ENCODE measurements at places on chromosomes 7 and 10.
A peak's percentile ranks its signal among the peaks of the same experiment; 100 is the strongest.

DNA sequence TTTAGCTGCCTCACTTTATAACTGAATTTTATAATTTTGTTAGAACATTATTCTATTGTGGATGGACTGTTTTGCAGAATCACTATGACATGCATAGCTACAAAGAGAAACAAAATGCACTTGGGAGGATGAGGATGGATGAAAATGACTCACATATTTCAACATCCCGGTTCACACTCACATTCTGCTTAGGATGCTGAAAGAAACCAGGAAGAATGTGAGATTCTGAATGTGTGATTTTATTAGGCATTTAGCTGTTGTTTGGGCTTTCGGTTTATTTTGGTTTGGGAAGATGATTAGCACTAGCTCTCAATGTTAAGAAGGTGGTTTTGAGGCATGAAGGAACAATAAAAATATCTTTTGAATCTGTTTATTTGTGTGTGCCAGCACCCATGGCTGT lies 235.5 kb downstream of the SEMA3E start:
- no peak for DNase-seq

DNA sequence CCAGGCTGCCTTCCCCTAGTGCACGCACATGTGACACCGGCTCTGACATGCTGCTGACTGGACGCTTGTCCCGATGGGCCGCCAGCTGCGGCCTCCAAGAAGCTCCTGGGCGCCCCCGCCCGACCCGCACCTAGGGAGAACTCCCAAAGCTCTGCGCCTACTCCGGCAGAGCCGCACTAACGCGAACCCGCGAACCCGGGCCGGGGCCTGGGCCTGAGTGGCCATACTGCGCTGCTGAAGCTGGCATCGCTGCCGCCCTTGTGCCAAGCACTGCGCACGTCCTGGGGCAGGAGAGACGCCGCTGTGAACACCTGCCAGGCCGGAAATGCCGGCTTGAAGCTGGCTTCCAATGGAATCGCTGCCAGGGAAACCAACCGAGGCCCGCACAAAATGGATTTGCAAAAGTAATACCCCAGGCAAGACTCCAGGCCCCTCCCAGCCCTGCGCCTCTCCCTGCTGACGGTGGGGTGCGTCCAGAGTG lies 85.1 kb downstream of the WASHC2A start:
- DNase-seq = no peak

DNA sequence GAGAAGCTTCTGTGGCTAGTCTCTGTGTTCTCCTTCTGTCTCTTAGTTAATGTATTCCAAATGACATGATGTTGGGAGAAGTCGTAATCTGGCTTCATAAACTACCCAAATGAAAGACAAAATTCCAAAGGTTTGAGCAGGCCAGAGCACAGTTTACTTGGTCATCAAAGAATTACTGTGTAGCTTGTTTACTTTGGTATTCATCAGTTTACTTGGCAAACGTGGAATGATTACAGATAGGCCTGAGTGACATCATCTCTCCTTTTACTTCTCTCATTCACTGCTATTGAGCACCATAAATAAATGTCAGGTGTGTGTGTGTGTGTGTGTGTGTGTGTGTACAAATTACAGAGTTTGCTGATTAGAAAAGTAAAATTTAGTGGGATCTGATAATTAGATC lies 327.3 kb downstream of the PHTF2 start:
- no peak for DNase-seq

GRCh38 chr10:132607491-132607890 lies 69.9 kb downstream of the INPP5A start:
- DNase-seq = no peak

DNA sequence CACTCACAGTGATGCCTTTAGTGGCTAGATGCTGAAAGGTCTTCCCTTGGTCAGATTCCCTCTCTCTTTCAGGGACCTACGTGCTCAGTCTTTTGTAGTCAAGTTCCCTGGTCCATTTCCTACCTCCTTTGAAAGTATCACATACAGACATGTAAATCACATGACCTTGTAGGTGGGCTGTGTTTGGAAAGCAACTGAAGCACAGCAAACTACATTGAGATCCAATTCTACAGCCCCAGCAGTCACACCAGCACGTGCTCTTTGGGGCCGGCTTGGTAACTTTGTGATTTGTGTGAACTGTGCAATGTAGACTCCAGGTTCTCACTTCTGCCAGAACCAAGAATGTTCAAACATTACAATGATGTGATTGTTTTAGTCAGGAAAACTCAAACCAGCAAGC lies 89.7 kb upstream of the PLPP4 start:
- DNase-seq = no peak

DNA sequence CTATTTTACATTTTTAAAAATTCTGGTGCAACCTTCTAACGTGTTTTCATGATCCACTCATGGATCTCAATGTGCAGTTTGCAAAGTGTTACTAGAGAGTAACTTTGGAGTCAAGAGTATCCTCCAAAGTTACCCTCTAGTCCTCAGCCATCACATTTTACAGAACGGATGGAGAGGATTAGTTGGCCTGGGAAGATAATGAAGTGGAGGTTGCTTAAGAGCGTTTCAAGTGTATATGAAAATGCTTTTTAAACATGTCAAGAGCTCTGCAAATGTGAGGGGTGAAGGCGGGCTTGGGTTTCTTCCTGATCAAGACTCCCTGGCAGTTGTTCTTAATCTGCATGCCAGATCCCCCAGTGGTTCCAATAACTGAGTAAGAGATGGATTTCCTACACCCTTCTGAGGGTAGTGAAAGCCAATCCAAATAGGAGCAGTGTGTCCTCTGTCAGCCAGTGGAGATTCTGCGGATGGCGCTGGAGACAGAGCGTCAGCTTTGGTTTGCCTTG lies 299.4 kb upstream of the NPVF start:
- DNase-seq = no peak

DNA sequence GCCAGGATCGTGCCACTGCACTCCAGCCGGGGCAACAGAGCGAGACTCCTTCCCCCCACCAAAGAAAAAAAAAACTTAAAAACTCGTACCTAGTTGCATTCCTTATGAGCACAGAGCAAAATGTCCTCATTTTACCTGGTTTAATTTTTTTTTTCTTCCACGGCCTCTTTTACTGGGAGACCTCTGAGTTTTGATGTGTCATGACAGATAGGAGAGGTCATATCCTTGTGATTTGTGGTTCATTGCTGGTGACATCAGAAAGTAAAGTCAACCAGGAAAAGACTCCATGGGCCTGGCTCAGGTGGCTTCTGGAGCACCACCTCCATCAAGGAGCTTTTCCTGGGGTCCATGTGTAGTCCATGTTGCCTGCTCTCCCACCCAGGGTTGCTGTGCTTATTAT lies 26.3 kb downstream of the GTF2I start:
- DNase-seq = no peak

- DNase-seq = peak; percentile 31
Observed at GRCh38 chr10:125023862-125024496, 82.1 kb downstream of the ZRANB1 start.

DNA sequence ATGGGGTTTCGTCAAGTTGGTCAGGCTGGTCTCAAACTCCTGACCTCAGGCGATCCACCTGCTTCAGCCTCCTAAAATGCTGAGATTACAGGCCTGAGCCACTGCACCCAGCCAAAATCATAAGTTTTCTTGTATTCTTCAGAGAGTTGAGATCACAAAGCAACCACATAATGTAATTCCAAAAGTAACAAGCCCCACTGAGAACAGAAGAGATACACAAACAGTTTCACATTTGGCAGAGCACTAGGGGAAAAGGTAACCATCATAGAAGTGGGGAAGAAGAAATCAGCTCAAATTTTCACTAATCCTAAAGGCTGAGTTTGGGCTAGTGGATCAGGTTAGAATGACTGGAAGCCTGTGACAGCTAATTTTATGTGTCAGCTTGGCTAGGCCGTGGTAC lies 5.4 kb upstream of the CEP41 start:
- no peak for DNase-seq

DNA sequence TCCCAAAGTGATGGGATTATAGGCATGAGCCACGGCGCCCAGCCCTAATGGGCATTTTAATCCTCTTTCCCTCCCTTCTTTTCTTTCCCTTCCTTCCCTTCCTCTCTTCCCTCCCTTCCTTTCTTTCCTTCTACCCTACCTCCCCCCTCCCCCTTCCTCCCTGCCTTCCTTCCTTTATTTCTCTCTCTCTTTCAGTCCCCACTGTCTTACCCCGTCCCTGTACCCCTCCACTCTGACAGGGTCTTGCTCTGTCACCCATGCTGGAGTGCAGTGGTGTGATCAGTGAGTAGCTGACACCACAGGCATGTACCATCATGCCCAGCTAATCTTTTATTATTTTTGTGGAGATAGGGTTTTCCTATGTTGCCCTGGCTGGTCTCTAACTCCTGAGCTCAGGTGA lies 24.2 kb downstream of the LCOR start:
- DNase-seq = no peak

DNA sequence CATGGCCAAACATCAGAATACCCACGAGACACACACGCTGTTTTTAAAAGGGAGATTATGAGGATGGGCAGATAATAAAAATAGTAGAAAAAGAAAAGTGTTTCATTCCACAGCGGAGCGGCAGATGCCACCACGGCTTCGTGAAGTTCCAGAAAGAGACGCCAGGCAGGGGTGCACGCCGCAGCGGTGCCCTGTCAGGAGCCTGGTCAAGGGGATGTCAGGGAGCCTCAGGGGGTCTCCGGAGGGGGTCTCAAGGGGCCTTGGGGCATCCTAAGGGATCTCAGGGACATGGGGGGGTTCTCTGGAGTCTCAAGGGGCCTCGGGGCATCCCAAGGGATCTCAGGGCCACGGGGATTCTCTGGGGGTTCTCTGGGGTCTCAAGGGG lies 253.4 kb downstream of the ZMYND11 start:
- DNase-seq = no peak

DNA sequence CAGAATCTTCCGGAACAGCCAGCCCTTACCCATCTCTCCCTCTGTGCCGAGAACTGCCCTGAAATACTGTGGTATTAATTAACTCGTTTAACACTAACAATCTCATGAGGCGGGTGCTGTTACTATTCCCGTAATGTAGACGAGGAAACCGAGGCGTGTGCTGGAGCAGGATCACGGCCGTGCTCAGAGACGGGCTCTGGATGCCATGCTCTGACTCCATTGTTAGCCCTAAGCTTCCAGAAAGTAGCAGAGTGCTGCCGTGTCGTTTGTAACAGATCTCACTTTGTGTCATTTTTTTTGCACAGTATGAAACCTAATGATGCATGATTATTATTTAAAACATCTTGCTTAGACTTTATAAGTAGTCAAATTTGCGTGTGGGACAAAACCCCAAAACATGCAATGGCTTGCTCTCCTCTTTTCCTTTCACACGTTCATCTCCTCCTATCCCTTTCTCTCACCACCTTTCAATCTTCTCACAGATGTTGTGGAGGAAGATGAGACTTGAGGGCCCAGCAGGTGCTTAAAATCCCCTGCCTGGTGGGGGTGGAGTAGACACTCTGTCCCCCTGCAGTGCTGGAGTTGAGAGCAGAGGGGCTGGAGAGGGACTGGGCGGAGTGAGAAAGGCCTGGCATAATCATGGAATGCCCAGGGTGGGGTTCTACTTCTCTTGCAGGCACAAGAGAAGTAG lies 482 bp upstream of the ACTR3C start:
- DNase-seq = no peak

- DNase-seq = no peak
Observed at GRCh38 chr7:2006921-2007381, 225.8 kb downstream of the MAD1L1 start.

GRCh38 chr7:95758187-95758586 lies 14.2 kb upstream of the DYNC1I1 start:
- DNase-seq = no peak

GRCh38 chr7:112790586-112791003 lies 402 bp upstream of the TMEM168 start:
- no peak for DNase-seq

DNA sequence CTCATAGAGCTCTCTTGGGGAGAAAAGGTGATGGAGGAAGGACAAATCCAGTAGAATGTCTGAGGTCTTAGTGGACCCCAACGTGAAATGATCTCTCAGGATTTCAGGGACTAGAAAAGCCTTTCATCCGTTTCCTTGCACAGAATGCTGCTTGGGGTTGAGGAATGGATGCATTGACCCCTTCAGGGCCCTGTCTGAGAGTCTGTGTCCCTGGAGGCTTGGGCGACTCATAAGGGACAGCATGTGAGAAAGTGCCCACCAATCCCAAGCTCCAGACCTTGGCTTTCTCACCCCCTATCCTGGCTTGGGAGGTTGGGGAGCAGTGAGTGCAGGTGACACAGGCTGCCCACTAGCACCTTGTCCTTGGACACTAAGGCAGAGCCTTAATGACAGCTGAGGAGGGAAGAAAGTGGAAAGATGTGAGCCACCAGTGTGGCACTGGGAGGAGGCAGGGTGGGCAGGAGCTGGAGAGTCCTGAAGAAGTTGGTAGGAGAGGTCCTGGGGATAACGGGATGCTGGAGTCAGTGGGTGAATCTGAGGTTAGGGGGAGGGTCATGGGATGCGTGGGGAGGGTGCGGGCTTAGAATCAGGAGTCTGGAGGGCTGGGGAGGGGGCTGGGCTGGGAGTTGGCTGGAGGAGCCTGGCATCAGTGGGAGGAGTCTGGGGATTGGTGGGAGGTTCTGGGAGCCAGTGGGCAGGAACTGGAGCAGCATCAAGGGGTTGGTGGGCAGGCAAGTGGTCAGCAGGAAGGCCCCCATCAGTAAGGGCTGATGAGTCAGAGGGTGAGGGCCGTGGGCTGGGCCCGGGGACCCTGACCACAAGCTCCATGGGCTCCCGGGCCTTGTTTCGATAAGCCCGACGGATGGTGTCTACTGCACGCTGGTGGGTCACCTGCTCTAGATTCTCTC lies 8.6 kb downstream of the LZTS2 start:
- DNase-seq = no peak

GRCh38 chr7:69832356-69832755 lies 234.1 kb downstream of the AUTS2 start:
- no peak for DNase-seq

DNA sequence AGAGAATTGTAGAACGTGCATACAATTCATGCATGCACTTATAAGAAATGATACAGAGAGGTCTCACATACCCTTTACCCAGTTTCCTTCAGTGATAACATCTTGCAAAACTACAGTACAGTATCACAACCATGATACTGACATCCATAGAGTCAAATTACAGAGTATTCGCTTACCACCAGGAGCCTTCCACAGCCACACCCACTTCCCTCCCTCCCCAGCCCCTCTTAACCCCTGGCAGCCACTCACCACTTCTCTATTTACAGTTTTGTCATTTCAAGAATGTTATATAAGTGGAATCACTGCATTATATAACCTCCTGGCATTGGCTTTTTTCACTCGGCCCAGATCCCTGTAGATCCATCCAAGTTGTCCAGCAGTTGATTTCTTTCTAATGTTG lies 143.8 kb downstream of the ZNF248 start:
- DNase-seq = no peak

DNA sequence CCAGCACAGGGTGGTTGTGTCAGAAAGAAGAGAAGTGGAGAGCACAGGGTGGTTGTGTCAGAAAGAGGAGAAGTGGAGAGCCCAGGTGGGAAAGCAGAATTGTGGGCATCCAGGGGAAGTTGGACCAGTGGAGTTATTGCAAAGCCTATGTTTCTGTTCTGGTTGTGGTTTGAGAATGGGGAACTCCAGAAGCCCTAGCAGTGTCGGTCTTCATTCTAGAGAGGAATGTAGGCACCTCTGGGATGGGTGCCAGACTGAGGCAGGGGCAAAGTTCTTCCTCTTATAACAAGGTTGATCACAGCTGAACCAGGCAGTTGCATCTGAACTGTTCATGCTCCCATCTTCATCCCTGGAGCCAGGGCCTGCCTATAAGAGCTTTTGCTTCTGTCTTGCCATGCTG lies 954 bp downstream of the FSCN3 start:
- DNase-seq = no peak
